ENCODE measurements at places on chromosomes 12 and 14.
A peak's percentile ranks its signal among the peaks of the same experiment; 100 is the strongest.

GRCh38 chr12:68609998-68610369 is 715 bp upstream of the RAP1B start:
- DNase-seq, result peak; percentile 37

- DNase-seq, result no peak
Measured at GRCh38 chr12:106309671-106310505, 7.4 kb downstream of the TCP11L2 start.

DNA sequence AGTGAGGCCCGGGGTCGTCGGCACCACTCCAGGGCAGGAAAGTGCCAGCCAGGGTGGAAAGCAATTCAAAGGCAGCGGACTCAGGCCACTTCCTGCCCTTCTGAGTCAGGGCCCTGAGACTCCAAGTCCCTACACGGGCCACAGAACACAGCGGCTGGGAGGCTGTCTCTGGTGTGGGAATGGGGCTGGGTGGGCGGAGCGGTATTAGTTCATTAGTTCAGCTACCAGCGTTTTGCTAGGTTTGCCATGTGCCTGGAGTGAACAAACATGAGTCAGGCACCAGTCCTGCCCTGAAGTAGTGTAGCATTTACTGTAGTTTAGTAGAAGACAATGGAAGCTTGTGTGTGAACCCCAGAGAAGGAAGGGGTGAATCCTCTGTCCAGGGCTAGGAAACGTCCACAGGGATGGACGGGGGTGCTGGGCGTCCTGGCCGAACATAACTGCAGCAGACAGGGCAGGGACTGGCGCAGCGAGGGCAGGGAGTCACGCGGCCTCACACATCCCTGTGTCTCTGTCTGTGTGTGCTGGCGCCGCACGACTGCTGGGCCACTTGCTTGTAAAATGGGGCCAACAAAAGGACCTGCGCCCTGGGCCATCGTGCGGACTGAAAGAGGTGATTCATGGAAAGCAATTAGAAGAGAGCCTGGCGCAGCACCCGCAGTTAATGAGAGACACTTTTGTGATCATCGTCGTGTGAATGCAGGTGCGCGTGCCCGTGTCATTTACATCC is 186.4 kb upstream of the PRMT8 start:
- DNase-seq, result no peak

GRCh38 chr12:12403264-12404248 is 46.7 kb downstream of the BORCS5 start:
- no peak for DNase-seq

DNA sequence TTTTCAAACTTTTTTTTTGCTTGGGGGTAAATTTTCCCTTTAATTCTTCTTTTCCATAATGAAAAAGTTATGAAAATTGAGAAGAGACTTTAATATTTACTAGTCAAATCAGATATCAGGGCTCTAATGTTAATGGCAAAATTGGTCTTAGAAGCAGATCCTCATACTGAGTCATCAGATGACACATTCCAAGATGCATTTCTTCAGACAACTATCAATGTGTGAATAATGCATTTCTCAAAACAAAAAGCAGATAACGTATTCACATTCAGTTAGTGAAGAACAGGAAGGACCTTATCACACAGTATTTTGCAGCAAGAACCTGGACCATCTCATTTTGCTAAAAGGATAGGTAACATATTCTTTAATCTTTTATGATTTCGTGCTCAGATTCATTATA is 130.7 kb downstream of the GPHN start:
- peak; percentile 11 for DNase-seq

DNA sequence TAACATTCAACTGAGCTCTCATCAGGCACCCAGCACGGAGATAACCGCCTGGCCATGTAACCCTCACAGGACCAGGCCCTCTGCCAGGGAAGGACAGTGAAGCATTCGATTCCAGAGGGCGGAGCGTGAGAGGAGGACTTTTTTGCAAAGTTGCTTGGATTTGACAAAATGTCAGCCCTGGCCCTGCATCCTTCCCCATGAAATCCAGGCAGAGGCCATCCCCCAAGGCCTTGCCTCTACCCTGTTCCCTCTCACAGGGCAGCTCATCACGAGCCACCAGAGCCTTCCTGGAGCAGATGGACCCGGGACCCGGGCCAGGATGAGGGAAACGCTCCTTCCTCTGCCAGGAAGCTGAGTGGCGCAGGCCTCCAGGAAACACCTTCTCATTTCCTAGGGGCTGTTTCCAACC is 17.0 kb downstream of the CAMKK2 start:
- DNase-seq, result no peak

DNA sequence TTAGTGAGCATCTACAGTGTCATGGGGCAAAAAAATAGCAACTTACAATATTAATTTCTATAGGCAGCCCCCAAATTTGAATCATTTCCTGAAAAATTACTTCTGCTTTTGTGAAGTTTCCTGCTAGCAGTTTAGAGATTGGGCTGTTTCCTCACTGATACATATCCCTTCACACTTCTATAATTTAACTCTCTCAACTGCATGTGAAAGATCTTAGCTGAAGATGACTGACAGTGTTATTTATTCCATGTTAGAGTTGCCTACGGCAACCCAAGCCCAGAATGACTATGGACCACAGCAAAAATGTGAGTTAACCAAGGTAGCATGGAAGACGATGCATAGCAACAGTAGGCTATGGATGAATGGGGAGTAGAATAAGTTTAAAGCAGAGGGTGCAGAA is at the start of gene KLRG1:
TSS of gene KLRG1 (plus strand) at position 134 of the 400 bp plus-strand sequence. CDS start at position 224, 90 bp downstream.
- DNase-seq, result peak; percentile 16

- no peak for DNase-seq
Measured at GRCh38 chr12:58811346-58811745, 109.0 kb downstream of the LRIG3 start.

GRCh38 chr14:103535891-103536565 is 7.0 kb downstream of the TRMT61A start:
- no peak for DNase-seq

- no peak for DNase-seq
Measured at GRCh38 chr12:127711108-127711507, 555.9 kb upstream of the TMEM132C start.

- DNase-seq, result no peak
Measured at GRCh38 chr12:112148031-112148513, 22.7 kb downstream of the TRAFD1 start.

DNA sequence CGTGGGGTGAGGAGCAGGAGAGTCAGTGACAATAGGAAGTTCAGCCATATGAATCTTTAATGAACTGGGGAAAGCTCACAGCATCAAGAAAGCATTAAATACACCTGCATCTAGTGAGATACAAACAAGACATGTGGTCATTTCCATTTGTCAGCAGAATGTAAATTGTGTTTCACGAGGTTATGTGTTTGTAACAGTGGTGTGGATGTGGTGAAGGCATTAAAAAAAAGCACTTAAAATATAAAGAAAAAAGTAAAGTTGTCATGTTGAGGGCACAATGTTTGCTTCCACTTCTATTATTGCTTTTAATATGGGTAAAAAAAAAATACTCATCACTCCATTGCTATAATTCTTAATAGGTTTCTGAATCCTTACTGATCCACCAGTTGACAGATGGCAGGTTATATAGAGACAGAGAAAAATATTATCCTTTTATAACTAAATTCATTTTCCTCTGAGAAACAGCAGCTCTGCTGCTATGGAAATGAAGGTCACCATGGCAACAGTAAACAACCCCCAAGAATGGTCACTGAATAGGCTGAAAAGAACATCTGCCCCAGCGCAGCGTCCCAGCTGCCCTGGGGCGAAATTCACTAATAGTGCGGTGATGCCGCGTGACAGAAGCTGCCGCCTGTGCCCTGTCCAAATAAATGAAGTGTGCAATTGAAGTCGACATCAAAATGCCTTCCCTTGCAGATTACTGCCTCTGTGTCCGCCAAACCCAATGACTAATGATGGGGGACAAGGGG is 226.1 kb downstream of the FOXN3 start:
- no peak for DNase-seq

DNA sequence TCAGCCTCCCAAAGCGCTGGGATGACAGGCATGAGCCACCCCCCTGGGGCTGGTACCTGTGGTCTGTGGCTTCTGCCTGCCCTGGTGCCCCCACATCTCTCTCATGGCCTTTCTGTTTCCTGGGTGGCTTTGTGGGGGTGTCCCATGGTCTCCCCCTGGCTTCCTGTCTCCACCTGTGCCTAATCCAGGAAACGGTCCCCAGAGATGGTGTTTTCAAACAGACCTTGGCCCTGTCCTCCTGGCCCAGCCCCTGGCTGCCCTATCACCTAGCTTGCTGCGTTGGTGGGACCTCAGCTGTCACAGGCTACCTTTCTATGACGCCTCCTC is 18.1 kb downstream of the MEG3 start:
- DNase-seq, result no peak

- DNase-seq, result no peak
Measured at GRCh38 chr12:109885616-109886015, 5.3 kb upstream of the GLTP start.

DNA sequence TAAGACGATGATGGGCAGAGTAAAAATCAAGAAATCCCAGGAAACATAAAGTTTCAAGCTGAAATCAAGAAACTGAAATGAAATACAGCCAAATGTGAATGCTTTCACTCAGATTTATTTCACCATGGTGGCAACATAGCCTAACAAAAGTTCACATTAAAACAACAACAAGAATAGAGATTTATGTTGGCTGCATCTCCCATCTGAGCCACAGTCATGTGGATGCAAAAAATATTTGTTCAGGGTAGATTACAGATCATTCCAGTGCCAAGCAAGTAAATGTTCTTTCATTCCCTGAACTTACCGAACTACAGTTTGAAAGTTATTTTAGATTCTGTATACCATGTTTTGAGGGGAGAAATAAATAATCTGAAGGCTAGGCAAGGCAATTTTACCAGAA is 159.9 kb upstream of the TMTC1 start:
- no peak for DNase-seq

DNA sequence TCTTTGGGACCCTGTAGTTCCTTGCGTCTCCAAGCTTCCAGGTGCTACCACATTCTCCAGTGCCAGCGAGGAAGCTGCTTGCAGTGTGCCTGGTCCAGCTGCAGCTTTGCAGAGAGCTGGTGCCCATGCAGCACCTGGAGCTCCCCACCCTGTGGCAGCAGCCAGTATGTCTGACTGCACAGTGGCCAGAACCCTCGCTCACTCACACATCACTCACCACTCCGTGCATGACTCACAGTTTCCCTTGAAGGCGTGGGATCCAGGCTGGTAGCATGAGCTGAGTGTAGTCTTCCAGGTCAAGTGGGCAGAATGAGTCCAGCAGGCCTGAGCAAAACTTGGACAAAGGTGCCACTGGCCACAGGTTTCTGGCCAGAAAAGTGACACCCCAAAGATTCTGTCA is 33.6 kb downstream of the SDR9C7 start:
- no peak for DNase-seq

DNA sequence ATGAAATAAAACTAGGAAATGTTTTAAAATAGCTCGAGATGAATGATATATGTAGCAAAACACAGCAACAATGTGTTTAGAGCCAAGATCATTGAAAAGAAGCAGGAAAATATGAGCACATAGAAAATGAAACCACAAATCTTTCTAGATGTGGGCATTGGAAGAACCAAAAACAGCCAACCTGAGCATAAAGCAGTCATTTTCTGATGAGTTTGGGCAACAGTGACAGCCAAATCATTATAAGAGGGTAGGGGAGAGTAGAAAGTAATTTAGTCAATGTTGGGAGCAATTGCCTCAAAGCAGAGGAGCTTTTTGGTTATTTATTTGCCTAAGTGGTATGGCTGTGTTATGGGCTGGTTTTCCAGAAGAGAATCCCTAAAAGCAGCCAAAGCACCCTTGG is 8.8 kb upstream of the BICDL1 start:
- DNase-seq, result peak; percentile 67

- no peak for DNase-seq
Measured at GRCh38 chr12:116662612-116663144, 75.2 kb downstream of the SPRING1 start.

GRCh38 chr12:127781336-127781735 is 485.6 kb upstream of the TMEM132C start:
- DNase-seq, result no peak

DNA sequence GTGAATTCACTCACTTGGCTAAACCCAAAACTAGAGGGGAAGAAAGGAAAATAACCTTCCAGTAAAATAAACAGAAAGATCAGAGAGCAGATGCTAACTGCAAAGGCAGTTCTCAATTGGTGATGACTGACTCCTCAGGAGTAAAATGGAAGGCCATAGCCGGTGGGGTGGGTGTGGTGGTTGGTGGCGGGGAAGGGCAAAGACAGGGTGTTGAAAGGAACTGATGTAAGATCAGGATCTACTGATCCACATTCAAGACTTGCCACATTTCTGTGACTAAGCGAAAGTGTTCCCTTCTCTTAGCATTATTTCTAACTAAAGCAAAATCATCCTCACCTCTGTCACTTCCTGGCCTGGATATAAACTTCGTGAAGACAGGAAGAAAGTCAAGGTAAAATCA is 26.3 kb upstream of the TC2N start:
- DNase-seq, result peak; percentile 16

GRCh38 chr14:55741240-55741639 is 161.2 kb downstream of the KTN1 start:
- no peak for DNase-seq

- DNase-seq, result no peak
Measured at GRCh38 chr12:55861396-55861795, 18.7 kb upstream of the MMP19 start.

- no peak for DNase-seq
Measured at GRCh38 chr14:32367516-32367915, 38.4 kb downstream of the AKAP6 start.

GRCh38 chr12:52555577-52555976 is 2.6 kb upstream of the KRT71 start:
- no peak for DNase-seq

GRCh38 chr12:2294651-2295475 is 242.1 kb downstream of the CACNA1C start:
- no peak for DNase-seq

Data from activated CD4-positive, alpha-beta T cell treated with anti-CD3 and anti-CD28 coated beads, Interleukin-2, amount 50 U/mL, for 16 hours (primary cell).